ENCODE measurements at places on chromosomes 13 and 19. TPM values are rescaled to one million over a fixed set of nuclear protein-coding genes. Genes with fewer than 3 reads are reported as not detected.

The CDC34 gene
- total RNA-seq, result 87.7 TPM

DNA sequence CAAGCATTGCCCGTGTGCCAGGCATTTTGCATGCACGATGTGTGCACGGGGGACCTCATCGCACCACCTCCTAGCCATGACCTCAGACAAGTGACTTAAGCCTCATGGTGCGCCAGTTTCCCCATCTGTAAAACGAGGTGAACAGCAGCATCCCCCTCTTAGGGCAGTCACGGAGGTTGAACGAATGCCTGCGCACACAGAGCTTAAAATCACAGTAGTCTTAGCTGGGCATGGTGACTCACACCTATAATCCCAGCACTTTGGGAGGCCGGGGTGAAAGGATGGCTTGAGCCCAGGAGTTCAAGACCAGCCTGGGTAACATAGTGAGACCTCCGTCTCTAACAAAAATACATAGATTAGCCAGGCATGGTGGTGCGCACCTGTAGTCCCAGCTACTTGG, 48.6 kb downstream of the PIN1 start:
- no peak overlapping the region for H3K4me3 ChIP-seq
- no peaks in the 10 kb centered on the region for H3K27me3 ChIP-seq
- no peaks in the 10 kb centered on the region for H3K4me1 ChIP-seq
- no peaks in the 10 kb centered on the region for H3K36me3 ChIP-seq
- DNase-seq, result no peak

The MAMSTR gene
- total RNA-seq, result 0.57 TPM

DNA sequence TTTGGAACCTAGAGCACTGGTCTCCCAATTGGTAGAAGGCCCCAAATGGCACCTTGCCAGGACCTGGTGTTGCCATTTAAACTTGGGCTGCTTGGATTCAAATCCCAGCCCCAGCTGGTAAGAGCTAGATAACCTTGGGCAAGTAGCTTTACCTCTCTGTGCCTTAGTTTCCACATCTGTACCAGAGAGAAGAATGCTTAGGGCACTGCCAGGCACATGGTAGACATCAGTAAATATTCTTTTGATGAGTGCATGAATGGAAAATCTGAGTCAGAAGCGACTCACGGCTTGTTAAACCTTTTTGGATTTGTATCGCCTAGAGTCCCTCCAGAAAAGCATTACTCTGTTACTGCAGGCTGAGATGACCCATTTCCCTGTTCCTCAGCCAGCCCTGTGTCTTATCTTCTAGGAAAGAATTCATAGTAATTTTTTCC, 90.9 kb downstream of the SIPA1L3 start:
- H3K4me3 ChIP-seq, result no peak overlapping the region
- no peak for DNase-seq
- H3K4me1 ChIP-seq, result peaks cover 17% of the 10 kb centered on the region

GRCh38 chr13:44157606-44158005, 216.0 kb upstream of the SERP2 start:
- no peaks in the 10 kb centered on the region for H3K27me3 ChIP-seq
- no peaks in the 10 kb centered on the region for H3K36me3 ChIP-seq
- DNase-seq, result no peak
- H3K27ac ChIP-seq, result no peak overlapping the region
- H3K4me1 ChIP-seq, result peaks cover 32% of the 10 kb centered on the region

GRCh38 chr19:49398001-49398615, 10.1 kb downstream of the KASH5 start:
- H3K36me3 ChIP-seq, result no peaks in the 10 kb centered on the region
- no peak for DNase-seq
- H3K27ac ChIP-seq, result no peak overlapping the region

GRCh38 chr13:44506719-44507118, 69.4 kb downstream of the TSC22D1 start:
- H3K27me3 ChIP-seq, result no peaks in the 10 kb centered on the region
- H3K27ac ChIP-seq, result no peak overlapping the region
- H3K4me1 ChIP-seq, result no peaks in the 10 kb centered on the region
- H3K36me3 ChIP-seq, result no peaks in the 10 kb centered on the region
- no peak overlapping the region for H3K4me3 ChIP-seq
- DNase-seq, result no peak

DNA sequence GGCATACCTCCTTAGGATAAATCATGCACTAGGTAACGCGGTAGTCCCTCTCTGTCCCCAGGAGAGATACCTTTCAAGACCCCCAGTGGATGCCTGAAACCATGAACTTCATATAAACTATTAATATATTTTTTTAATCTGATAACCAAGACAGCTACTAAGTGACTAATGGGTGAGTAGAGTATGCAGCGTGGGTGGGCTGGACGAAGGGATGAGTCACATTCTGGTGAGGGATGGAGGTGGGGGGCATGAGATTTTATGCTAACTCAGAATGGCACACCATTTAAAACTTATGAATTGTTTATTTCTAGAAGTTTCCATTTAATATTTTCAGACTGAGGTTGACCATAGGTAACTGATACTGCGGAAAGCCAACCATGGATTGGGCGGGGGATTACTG, 46.2 kb downstream of the CDK8 start:
- no peaks in the 10 kb centered on the region for H3K36me3 ChIP-seq
- no peak overlapping the region for H3K4me3 ChIP-seq
- no peak for DNase-seq
- no peak overlapping the region for H3K27ac ChIP-seq

DNA sequence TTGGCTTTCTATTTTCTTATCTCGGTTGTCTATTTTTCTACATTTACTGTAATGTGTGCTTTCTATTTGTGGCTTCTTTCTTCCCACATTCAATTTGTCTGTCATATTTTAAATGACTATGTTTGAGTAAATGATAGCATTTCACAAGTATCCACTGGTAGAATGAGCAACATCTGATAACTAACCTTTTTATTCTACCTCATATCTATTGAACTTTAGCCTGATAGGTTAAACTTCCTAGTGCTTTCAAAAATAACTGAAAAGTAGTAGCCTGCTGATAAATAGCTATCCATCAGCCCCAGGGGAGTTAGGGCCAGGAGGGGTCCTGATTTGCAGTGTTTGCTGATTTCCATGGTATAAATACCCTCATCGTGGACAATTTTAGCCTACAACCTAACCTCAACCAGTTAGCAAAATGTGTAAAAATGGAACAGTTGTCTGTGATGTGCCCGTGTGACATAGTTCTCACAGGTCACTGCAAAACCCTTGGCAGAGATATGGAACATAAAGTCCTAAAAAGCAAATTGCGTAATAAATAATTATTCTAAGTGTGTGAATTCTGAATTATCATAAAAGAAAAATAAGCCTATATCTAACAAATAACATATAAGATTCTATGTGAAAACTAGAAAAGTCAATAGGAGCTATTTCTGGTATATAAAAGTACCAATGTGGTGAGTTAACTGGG, 32.1 kb downstream of the KCTD12 start:
- DNase-seq, result no peak
- no peaks in the 10 kb centered on the region for H3K36me3 ChIP-seq
- H3K27me3 ChIP-seq, result no peaks in the 10 kb centered on the region
- peaks cover 25% of the 10 kb centered on the region for H3K4me1 ChIP-seq
- H3K4me3 ChIP-seq, result no peak overlapping the region

GRCh38 chr19:49887665-49888509, 8.8 kb downstream of the IL4I1 start:
- H3K4me1 ChIP-seq, result peaks cover 23% of the 10 kb centered on the region
- H3K27me3 ChIP-seq, result no peaks in the 10 kb centered on the region
- no peak for DNase-seq
- peaks cover 34% of the 10 kb centered on the region for H3K36me3 ChIP-seq
- H3K27ac ChIP-seq, result no peak overlapping the region

DNA sequence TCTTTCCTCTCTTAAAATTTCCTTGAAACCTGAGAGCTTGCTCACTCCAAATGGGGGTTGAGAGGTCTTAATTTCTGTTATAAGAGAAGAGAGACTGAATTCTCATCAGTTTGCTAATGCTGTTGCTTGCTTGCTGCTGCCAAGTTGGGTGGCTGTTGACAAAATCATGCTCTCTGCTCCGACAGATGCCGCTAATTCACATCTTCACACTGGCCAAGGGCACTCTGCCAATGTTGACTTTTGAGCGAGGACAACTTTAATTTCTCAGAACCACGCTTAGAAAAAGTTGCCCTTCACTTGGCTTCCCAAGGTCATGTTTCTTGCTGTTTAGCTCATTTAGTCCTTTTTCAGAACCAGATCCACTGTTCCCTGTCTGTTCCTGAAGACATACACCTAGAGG, 402.9 kb downstream of the HS6ST3 start:
- no peaks in the 10 kb centered on the region for H3K36me3 ChIP-seq
- H3K4me3 ChIP-seq, result no peak overlapping the region
- no peak for DNase-seq
- no peaks in the 10 kb centered on the region for H3K4me1 ChIP-seq
- H3K27ac ChIP-seq, result no peak overlapping the region
- no peaks in the 10 kb centered on the region for H3K27me3 ChIP-seq

GRCh38 chr13:37001921-37002250, 1.3 kb downstream of the EXOSC8 start:
- no peak for DNase-seq
- H3K27ac ChIP-seq, result no peak overlapping the region
- H3K4me1 ChIP-seq, result peaks cover 17% of the 10 kb centered on the region
- peaks cover 33% of the 10 kb centered on the region for H3K36me3 ChIP-seq
- H3K27me3 ChIP-seq, result no peaks in the 10 kb centered on the region
- no peak overlapping the region for H3K4me3 ChIP-seq

The SERP2 gene
- total RNA-seq, result 1.2 TPM

The ZNF296 gene
- 4.8 TPM for total RNA-seq

The C19orf18 gene
- 0.83 TPM for total RNA-seq
